ENCODE measurements at places on chromosomes 11 and 22. TPM values are rescaled to one million over a fixed set of nuclear protein-coding genes. Genes with fewer than 3 reads are reported as not detected.

The FEN1 gene
- 137 TPM for total RNA-seq

DNA sequence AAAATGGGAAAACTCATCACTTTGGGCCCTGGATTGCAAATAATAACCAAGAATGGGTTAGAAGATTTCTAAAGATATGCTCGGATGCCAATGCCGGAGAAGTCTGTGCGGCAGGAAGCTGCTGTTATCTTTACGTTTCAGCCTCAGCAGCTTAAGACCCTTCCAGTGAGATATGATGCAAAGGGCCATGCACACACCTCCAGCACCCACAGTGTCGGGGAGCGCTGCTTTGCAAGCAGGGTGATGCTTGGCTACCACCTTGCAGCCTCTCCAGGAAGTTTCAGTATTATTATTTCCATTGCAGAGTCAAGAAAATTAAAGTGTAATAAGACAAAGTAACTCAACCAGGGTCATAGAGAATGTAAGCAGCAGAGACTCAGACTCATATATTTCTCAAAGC lies 37.3 kb downstream of the LARGE1 start:
- no peak for DNase-seq

The PTGDR2 gene
- total RNA-seq = 0.41 TPM

- DNase-seq = no peak
Measured at GRCh38 chr11:12076840-12077534, 33.4 kb upstream of the MICAL2 start.

The ART1 gene
- not detected for total RNA-seq

DNA sequence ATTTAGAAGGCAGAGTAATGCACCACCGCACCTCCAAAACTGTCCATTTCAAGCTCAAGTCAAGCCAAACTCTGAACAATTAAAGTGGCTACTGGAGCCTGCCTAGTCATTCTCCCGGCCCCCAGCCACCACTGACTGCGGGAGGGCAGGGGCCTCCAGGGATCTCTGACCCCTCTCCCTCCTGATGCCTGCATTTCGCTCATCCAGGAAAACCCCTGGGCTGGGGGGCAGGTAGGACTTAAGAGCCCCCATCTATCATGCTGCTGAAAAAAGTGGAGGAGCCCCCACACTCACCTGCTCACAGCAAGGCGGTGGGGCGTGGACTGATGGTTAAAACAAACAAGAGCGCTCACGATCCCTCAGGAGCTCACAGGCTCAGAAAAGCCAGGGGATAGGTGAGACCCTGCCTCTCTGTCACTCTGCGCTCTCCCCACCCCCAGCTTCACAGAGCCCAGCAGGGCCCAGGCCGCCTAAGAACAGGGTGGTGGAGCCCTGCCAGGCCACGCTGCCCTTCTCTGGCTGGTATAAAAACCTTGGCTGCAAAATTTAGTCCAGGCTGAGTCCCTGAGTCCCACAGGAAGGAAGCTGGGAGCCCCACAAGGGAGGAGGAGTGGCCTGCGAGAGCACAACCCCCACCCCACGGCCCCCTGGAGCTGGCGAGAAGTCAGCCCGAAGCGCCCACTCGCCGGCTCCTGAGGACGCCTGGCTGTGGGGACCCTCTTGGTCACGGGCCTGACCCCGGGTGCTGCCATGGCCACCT lies 21.0 kb upstream of the MOB2 start:
- DNase-seq = no peak

DNA sequence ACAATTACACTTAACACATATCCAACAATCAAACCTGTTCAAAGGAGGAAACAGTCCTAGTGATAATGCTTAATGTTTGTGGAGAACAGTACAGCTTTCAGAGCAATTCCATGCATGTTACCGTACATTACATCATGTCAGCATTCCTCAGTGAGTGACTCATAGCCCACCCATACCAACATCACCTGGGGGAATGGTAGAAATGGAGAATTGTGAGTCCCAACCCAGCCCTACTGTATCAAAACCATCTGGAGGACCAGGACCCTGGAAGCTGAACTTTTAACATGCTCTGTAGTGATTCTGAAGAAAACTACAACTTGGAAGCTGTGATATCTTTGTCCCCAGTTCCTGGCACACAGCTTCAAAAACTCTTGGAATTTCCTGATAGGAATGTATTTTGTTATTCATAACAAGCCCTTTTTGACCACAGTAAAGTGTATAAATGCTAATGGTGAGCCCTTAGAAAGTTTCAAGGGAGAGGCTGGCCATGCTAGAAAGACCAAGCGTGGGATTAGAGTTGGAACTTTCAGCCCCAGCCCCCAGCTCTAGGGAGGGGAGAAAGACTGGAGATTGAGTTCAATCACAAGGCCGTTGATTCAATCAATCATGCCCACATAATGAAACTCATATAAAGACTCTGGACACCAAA lies 301.1 kb downstream of the BUD13 start:
- DNase-seq = no peak

- no peak for DNase-seq
Measured at GRCh38 chr11:123260511-123261211, 65.6 kb upstream of the CLMP start.

- no peak for DNase-seq
Measured at GRCh38 chr11:15489281-15489680, 374.6 kb downstream of the INSC start.

DNA sequence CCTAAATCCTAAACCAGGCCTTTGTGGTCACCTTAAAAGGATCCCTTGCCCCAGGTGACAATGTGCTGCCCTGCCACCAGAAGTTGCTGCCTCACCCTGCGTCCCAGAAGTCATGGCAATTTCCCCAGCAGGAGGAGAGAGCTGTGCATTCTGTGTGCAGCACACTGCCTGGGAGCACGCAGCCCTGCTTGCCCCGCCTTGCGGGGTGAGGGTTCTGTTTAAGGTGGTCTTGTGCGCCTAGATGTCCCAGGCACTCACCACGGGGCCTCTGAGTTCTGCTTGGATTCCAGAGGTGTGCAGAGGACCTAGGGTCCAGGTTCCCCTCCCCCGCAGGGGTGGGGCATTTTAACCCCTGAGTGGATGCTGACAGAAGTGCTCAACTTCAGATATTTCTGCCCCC lies 95.0 kb downstream of the GRAMD1B start:
- DNase-seq = no peak

- DNase-seq = peak; percentile 31
Measured at GRCh38 chr11:9990221-9990973, 303.6 kb downstream of the SBF2 start.

The SLC5A1 gene
- total RNA-seq = 6.8 TPM

GRCh38 chr11:93861808-93862207 lies 11.4 kb upstream of the VSTM5 start:
- DNase-seq = no peak

- DNase-seq = no peak
Measured at GRCh38 chr11:3193373-3194015, 25.1 kb downstream of the MRGPRG start.

The SLC2A11 gene
- 7.7 TPM for total RNA-seq

GRCh38 chr11:103322821-103323220 lies 213.6 kb downstream of the DYNC2H1 start:
- no peak for DNase-seq

GRCh38 chr11:106990331-106990730 lies 27.9 kb downstream of the GUCY1A2 start:
- no peak for DNase-seq

GRCh38 chr11:113177671-113178070 lies 136.7 kb upstream of the TTC12 start:
- no peak for DNase-seq

The COMT gene
- total RNA-seq = 665 TPM

The RASSF10 gene
- total RNA-seq = 33.8 TPM

DNA sequence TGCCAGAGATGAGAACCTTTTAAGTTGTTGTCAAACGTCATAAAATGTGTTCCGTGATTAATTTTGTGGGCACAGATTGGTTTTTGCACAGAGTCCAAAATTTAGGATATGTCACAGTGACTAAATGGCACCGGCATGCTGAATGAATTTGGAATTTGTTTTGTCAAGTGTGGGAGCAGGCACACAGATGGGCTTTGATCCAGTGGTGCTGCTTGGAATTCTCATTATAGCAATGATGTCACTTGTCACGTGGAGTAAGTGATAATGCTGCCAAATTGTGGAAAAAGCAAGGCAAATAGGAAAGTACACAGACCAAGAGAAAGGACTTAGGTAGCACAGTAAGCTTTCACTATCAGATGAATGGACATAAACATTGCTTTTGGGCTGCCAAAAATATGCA lies 8.0 kb upstream of the LIN7C start:
- no peak for DNase-seq

The DTX4 gene
- 22.6 TPM for total RNA-seq

DNA sequence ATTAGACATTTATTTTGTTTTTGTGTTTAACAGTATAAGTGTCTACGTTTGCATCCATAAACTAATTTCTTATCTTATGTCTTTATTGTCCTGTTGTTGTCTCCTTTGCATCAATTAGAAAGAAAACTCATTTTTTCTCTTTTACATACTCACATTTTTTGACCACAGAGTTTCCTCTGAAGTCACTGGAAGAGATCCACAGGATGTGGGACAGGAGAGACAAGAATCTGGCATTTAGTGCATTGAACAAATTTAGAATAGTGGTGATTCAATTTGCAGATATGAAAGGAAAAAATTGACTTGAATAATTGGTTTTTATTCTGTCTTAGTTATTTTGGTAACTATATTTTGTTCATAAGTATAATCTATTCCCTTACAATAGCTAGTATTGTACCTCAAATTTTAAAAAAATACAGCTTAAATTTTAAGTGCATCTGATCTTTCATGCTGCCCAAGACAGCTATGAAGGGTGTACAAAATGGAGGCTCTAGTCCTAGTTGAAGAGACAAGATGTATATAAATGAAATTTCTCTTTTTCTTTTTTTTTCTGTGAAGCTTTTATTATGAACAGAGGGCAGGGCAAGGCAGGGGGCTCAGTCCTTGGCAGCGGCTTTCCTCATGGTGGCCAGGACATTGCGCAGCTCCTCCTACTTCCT lies 24.4 kb downstream of the HORMAD2 start:
- DNase-seq = no peak

DNA sequence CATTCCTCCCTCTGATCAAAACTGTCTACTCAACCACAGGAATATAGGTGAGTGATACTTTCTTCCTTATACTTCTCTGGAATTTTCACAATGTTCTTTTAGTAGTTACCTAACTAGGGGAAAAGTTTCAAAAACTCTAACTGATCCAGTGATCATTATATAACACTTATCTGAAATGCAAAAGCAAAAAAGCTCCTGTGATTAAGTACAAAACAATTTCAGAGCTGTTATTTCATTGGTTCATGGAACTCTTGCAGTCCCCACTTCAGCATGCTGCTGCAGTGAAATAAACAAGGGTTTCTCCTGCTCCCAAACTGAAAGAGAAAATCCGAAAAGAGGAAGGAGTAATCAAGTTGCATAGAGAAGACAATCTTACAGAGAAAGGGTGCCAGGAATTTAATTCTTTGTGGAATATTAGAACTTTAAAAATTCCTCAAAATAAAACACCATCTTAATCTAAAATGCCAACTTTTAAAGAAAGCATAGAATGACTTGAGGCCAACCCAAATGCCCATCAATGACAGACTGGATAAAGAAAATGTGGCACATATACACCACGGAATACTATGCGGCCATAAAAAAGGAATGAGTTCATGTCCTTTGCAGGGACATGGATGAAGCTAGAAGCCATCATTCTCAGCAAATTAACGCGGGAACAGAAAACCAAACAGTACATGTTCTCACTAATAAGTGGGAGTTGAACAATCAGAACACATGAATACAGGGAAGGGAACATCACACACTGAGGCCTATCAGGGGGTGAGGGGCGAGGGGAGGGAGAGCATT lies 20.3 kb downstream of the PPP2R1B start:
- DNase-seq = no peak

The TRIM49C gene
- total RNA-seq = not detected

- DNase-seq = no peak
Measured at GRCh38 chr11:134539285-134539684, 127.2 kb upstream of the B3GAT1 start.

DNA sequence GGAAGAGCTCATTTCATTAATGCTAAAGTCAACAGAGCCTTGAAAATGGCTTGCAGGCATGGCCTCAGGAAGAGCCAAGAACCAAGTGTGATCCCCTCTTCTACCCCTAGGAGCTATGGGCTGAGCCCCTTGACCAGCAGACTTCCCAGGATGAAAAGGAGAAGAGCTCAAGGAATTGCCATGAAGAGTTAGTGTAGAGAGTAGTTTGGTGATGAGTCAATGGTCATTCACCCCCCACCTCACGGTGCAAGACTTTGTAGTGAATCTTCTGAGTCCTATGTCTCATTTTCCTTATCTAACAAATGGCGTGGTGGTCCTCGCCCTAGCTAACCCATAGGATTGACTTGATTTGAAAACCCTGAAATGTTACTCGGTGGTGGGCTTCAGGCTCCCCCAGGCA lies 422.4 kb upstream of the CADM1 start:
- DNase-seq = no peak

The PHF21B gene
- not detected for total RNA-seq

The CARD18 gene
- not detected for total RNA-seq

DNA sequence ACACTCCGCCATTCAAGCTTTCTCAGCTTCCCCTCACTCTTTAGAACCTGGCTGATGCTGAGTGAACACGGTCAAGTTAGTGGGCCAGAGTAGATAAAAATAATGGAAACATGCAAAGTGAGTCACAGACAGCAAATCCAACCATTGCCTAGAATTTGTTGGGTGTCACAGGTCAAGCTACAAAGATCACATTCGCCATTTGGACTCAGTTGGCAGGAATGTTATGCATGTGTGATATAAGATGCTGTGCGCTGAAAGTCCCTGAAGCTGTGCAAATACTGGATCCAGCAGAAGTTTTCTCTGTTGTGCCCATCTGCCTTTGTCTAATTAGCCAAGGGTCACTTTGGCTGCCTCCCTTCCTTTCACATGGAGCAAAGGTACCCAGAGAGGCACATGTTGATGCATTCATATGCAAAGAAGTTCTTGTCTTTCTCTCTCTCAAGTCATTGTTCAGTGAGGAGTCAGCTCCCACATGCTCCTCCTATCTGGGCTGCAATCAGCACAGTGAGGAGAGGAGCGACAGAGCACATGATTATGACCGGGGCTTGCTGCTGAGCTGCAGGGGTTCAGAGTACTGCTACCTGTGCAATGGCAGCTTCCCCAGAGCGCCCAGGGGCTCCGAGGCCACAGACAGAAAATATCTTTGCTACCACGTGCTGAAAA lies 39.7 kb downstream of the FLI1 start:
- DNase-seq = no peak

- DNase-seq = no peak
Measured at GRCh38 chr11:18393581-18394274, 635 bp upstream of the LDHA start.

The C11orf21 gene
- 0.81 TPM for total RNA-seq

- peak; percentile 83 for DNase-seq
Measured at GRCh38 chr11:1557904-1558774, 13.9 kb downstream of the DUSP8 start.

DNA sequence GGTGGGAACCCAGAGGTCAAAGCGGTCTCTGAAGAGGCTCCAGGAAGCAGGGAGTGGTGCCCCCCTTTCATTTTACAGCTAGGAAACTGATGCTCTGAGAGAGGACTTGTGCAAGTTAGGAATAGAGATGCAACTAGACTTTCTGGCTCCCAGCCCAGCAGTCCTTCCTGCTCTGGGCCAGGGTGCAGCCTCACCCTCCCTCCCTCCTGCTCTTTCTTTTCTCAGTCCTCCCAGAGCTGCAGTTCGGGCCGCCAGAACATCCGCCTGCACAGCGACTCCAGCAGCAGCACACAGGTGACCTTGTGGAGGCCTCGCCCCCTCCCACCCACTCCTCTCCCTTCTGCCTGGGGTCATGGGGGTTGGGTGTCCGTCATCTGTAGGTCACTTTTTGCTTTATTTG lies 51.5 kb downstream of the LHFPL7 start:
- DNase-seq = peak; percentile 62

All from HT-29 (cell line).